KBM-7 (cell line): ENCODE measurements at places on chromosomes 12 and 14.

- no peak for DNase-seq
These were observed 81.7 kb downstream of the PRKAB1 start for GRCh38 chr12:119749666-119750065.

- DNase-seq, result no peak
These were observed 43.9 kb downstream of the FRS2 start for GRCh38 chr12:69514111-69514510.

DNA sequence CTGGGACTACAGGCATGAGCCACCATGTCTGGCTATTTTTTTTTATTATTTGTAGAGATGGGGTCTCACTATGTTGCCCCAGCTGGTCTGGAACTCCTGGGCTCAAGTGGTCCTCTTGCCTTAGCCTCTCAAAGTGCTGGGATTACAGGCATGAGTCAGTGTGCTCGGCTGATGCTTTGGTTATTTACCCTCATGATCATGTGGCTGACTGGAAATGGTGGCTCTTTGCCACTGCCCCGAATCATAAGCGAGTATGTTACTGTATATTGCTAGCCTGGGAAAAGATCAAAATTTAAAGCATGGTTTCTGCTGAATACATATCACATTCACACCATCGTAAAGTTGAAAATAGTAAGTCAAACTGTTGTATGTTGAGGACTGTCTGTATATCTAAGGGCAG is 101.1 kb downstream of the RGS6 start:
- no peak for DNase-seq

GRCh38 chr12:64256166-64256800 is 34.2 kb upstream of the KICS2 start:
- DNase-seq, result peak; percentile 72

- DNase-seq, result no peak
These were observed 3.4 kb upstream of the C3AR1 start for GRCh38 chr12:8069582-8069981.
